CD4-positive, alpha-beta T cell treated with Interleukin-21 for 1 hour (primary cell): ENCODE measurements at places on chromosomes 12 and 14.

- no peak for DNase-seq
Measured at GRCh38 chr12:26276709-26277108, 81.3 kb downstream of the SSPN start.

DNA sequence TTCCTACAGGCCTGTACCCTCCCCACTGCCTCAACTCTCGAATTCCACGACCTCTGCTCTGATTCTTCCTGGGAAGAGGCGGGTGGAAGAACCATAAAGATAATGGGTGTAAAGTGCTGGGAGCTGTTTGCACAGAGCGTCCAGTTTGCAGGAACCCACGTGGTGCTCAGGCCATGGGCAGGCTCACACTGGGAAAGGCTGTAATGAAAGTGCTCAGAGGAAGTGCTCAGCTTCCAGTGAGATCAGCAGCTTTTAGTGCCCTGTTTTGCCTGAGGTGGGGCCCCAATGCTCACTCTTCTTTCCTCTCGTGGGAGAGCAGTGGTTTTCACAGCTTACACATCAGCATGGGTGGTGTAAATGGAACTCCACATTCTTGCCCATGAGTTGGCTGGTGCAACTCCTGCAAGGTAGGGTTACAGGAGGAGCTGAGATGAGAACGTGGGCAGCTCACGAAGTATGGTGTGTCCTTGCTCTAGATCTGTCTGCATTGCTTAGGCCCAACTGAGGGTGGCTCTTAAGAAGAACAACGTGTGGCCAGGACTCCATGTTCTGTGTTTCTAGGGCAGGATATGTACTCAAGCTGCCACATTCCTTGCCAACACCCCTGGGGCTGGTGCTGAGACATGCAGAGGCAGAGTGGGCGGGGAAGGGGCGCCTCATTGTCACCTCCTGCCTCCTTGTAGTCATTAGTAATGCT, 2.9 kb downstream of the TMEM63C start:
- no peak for DNase-seq

GRCh38 chr12:32706335-32707024, 27.4 kb downstream of the DNM1L start:
- DNase-seq = no peak

- peak; percentile 57 for DNase-seq
Measured at GRCh38 chr14:55097881-55098560, 31.0 kb upstream of the LGALS3 start.

DNA sequence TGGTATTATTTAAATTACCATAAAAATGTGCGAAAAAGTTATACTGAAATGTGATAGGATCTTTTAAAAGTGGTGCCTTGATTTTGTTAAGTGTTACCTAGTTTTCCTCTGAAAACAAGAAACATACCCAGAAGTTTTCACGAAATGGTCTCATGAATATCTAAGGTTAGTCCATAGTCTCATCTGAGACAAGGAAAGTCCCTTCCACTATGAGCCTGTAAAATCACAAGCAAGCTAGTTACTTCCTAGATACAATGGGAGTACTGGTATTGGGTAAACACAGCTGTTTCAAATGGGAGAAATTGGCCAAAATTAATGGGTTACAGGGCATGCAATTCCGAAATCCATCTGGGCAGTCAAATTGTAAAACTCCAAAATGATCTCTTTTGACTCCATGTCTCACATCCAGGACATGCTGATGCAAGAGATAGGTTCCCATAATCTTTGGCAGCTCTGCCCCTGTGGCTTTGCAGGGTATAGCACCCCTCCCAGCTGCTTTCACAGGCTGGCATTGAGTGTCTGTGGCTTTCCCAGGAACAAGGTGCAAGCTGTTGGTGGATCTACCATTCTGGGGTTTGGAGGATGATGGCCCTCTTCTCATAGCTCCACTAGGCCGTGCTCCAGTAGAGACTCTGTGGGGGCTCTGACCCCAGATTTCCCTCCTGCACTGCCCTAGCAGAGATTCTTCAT, 271.4 kb downstream of the NAV3 start:
- no peak for DNase-seq

GRCh38 chr12:30850684-30851083, 75.9 kb upstream of the TSPAN11 start:
- DNase-seq = no peak

DNA sequence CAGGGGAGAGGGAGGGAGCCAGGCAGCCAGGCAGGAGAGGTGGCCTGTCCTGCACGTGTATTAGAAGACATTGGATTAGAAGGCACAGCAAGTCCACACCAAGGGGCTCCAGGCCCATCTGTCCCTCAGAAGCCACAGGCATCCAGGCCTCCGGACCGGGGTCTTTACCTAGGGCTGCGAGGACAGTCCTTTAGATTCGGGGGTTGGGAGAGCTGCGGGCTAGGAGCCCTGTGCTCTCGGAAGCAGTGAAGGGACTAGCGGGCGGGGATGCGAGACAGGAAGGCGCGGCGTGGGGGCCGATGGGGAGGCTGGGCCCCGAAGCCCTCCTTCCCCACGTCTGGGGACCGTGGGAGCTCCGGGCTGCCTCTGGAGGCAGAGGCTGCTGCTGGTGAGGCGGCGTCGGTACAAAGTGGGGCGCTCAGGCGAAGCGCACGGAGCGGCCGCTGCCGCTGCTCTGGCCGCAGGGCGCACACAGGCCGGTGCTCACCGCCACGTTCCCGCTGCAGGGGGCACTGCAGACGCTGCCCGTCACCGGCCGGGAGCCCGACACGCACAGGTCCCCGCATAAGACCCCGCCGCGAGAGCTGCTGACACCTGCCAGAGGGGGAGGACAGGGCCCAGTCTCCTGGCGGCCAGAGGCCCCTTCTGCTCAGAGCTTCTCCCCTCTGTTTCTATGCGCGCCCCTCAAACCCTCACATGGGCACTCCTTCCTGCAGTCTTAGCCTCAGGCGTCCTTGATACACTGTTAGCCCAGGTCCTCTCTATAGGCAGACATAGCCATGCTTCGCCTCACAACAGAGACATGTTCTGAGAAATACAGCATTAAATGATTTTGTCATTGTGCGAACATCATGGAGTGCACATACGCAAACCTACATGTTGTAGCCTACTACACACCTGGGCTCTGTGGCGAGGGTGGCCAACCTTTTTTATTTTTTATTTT, 17.3 kb downstream of the KRT7 start:
- DNase-seq = no peak

DNA sequence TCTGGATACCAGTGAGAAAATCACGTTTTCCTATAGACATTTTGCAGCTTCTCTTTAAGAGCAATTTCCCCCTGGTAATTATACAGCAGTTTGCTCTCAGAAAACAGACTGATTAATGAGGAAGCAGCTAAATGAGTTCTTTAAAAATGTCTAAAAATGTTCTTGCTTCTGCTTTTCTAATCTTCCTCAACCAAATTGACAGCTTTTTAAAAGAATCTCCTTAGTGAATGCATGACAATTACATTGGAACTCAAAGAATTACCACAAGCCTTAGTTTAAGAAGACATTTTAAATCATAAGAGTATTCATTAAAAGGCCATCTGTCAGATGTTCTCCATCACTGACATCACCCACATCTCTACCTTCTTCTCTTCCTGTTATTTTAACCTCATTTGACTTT, 135.8 kb upstream of the PLXNC1 start:
- no peak for DNase-seq

GRCh38 chr14:66496911-66497310, 10.7 kb downstream of the CCDC196 start:
- DNase-seq = no peak

GRCh38 chr12:51383269-51383905, 7.8 kb downstream of the GALNT6 start:
- DNase-seq = no peak

DNA sequence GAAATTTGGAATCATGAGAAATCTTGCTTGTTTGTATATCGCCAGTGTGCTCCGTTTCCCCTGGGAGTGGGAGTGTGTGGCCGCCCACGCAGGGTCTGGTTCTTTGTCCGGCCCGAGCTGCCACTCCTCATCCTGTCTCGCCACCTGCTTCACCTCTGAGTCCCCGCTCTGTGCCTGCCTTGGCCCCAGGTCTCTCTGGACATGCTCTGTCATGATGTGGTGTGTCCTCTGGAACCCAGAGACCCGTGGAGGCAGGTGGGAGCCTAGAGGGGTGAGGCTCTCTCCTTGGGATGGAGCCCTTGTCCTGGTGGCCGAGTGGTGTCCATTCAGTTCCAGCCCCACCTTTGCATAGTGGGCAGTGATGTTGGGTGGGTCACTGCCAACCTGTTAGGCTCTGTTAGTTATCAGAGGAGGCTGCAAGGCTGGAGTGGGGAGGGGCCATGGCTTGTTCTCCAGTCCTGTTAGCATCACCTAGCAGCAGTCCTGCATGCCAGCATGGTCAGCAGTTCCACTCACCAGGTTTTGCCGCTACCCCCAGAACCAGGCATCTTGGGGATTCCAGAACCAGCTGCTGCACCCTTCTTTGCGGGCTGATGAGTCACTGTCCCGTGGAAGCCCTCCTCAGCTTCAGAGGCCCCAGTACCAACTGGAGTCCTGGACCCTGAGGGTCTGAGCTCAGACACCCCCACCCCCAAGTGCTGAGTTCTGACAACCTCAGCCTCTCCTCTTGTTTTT, 76.5 kb downstream of the EP400 start:
- DNase-seq = no peak

- DNase-seq = no peak
Measured at GRCh38 chr14:69260190-69260860, 367 bp downstream of the GALNT16 start.

DNA sequence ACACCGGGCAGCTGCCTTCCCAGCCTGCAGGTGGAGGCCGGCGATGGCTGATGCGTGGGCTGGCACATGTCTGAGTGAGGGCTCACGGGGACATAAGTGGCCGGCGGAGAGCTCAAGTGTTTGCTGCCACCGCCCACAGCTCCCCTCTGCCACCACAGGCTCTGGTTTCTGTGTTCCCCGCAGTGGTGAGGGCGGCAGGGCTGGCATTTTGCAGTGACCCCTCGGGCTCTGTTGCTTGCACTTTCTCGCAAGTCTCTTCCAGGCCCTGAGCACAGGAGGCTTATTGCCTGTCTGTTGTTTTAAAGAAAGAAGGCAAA, 271.0 kb upstream of the RTL1 start:
- DNase-seq = no peak

GRCh38 chr14:33359288-33359881, 420.7 kb downstream of the NPAS3 start:
- DNase-seq = no peak

DNA sequence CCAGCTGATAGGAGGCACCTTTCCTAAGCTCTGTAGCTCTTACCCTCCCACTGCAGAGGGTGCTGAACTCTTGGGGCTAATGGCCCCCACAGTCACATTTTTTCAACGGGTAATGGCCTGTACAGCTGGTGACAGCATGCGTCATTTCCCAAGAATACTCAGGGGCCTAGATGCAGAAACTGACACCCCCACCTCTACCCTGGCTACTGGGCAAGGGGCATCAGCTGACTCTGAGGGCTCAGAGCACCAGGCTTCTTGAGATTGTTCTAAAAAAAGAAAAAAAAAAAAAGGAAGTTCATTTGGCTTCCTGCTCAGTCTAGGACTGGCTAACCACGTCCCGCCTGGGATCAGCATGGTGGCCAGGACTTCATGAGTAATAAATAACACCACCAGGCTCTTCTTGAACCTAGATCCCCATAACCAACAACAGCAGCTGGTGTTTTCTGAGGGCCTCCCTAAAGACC, 35.2 kb downstream of the ZFP36L1 start:
- peak; percentile 21 for DNase-seq

- DNase-seq = no peak
Measured at GRCh38 chr14:42734041-42734440, 1127.4 kb downstream of the LRFN5 start.

DNA sequence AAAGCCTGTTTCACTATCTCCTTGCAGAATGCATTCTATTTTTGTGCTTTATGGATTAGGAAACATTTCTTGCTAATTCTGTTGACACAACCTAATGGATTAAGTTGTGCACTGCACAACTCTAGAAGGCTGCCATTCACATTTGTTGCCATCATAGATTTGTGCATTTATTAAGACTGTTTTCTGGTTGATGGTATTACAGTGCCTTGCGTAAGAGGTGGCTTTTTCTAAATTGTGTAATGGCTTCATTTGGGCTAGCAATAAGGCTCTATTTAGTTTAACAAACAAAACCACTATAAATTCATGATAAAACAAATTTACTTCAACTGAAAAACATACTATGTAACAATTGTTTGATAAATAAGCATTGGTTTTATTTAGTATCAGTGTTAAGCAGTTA, 175.9 kb downstream of the TRHDE start:
- DNase-seq = no peak

- no peak for DNase-seq
Measured at GRCh38 chr12:65642061-65642661, 182.1 kb upstream of the HMGA2 start.

GRCh38 chr14:38187528-38187927, 20.2 kb upstream of the SSTR1 start:
- DNase-seq = no peak

- no peak for DNase-seq
Measured at GRCh38 chr14:76257111-76257803, 105.5 kb downstream of the GPATCH2L start.

GRCh38 chr12:120579179-120579578, 2.0 kb downstream of the POP5 start:
- DNase-seq = no peak

GRCh38 chr12:17108877-17109541, 503.0 kb upstream of the LMO3 start:
- no peak for DNase-seq

- DNase-seq = no peak
Measured at GRCh38 chr12:526089-526488, 66.3 kb downstream of the B4GALNT3 start.

GRCh38 chr14:77032844-77033621, 4.5 kb upstream of the IRF2BPL start:
- DNase-seq = peak; percentile 84

DNA sequence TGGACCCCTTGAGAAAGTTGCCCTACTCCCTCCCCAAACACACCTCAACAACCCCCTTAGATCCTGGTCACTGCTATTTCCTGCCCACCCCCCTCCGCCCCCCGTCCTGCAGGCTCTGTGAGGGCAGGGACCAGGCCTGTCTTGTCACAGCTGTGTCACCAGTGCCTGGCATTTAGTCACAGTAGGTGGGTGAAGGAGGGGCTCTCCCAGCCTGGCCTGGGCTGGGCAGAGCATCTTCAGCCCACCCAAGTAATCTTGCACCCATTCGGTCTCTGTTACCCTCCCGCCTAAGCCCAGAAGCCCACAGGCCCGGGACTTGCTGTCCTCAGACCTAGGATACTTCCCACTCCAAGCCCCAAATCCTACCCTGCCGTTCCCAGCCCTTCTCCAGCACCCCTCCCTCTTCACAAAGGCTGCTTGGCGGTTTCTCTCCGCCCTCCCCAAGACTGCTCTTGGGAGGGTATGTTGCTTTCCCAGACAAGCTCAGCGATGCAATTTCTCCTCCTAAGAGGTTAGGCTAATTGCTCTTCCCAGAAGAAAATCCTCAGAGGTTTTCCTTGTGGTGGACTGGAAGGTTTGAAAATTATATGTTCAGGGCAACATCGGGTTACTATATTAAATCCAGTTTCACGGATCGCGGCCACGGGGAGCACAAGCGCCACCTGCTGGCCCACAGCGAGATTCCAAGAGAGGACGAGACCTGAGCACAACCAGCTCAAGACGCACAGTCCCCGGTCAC, 50.8 kb upstream of the ZFP36L1 start:
- peak; percentile 75 for DNase-seq

DNA sequence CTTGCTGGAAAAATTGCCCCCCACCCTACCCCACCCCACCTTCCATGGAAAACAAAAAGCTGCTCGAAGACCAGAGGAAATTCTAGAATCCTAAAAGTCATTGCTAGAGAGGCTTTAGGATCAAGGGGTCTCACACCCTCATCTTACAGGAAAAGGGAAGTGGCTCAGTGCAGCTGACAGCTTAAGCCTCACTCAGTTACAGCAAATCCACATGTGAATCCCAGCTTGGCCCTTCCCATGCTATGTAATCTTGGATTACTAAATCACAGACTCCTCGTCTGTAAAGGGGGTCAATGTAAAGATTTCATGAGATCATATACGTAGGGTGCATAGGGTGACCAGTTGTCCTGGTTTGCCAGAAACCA, 25.9 kb downstream of the CMKLR1 start:
- no peak for DNase-seq
